ENCODE measurements at places on chromosomes 2 and 18. TPM values are rescaled to one million over a fixed set of nuclear protein-coding genes. Genes with fewer than 3 reads are reported as not detected.

DNA sequence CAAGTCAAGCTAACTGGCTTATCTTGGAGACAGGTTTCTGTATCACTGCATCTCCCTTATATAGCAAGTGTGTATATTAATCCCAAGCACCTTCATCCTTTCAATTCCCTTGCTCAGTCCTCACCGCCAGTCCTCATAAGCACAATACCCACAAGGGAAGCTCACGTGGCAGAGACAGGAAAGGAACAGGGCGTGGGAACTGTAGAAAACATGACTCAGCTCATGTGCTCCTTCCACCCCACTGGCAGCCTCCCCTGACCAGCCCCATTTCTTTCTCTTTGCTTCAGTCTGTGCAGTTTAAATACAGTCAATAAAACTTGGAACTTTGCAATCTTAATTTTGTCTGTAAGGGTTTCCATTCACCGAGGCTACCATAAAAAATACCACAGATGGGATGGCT, 36.5 kb upstream of the CDH19 start:
- no peak for DNase-seq

DNA sequence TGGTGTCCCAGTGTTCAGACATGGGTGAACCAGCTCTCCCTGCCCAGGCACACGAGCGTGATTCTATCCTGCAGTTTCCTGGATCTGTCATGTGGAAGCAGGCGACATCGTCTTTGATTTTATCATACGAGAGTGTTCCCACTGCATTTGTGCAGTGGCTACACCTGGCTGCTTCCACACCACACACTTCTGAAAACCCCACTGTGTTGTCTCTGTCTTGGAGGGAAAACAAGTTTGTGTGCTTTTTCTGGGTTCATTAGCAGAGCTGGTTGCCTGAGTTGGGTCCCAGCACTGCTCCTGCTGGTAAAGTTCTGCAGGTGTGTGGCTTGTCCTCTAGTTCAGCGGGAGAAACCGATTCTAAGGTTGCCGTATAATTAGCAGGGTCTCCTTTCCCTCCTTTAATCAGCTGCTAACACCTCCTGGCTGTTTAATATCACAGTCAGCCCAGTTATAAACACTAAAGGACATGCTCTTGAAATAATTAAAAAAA, 58.5 kb upstream of the TWIST2 start:
- DNase-seq, result no peak

DNA sequence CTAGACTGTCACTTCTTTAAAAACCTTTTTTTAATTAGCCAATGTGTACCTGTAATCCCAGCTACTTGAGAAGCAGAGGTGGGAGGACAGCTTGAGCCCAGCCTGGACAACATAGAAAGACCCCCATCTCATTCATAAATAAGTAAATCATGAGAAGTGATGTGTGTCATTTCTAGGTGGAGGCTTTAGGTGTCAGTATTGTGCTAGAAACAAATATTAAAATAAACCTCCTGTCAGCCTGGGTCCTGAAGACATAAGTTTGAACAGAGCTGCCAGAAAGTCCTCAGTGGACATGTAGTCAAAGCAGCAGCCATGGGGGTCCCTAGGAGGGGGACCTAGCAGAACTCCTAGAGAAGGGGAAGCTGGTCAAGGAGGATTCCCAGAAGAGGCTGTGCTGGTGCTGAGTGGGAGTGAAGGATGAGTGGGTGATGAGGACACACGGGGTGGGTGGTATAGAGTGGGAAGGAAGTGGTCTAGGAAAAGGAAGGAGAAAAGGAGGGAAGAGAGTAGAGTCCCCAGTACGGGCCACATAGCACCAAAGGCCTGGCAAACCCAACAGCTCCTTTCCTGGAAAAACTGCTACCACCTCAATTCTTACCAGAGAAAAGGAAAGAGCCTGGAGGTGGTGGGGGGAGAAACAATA, 316.6 kb upstream of the NCKAP5 start:
- DNase-seq, result no peak

DNA sequence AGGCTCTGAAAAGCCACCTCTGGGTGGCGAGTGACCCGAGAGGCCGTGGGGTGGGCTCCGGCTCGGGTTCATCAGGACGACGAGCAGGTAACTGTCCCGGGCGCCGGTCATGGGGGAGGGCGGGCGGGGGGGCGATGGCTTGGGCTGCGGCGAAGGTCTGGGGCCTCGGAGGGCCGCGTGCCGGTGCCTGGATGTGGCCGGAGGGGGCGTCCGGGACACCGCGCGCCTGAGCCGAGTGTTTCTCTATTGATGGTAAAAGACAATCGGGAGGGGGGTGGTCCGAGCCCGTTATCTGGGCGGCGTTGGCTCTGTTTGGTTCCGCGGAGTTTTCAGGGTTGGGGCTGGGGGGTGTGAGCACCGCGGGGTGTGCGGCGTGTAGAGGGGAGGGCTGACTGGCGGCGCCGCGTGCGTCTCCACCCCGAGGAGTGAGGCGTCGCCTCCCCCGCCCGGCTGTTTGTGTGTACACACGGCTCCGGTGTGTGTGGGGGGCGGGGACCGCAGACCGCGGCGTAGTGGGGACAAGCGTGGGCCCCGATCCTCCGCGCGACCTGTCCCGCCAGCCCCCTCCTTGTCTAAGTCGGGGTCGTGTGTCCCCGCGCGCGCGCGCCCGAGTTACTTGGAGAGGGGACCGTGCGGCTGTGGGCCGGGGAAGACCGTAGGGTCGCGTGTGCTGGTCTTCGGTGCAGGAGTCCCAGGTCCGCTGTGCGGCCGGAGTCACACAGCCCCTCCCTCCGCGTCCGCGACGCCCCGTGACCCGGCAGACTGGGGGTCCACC, 1.6 kb downstream of the CTIF start:
- peak; percentile 66 for DNase-seq

DNA sequence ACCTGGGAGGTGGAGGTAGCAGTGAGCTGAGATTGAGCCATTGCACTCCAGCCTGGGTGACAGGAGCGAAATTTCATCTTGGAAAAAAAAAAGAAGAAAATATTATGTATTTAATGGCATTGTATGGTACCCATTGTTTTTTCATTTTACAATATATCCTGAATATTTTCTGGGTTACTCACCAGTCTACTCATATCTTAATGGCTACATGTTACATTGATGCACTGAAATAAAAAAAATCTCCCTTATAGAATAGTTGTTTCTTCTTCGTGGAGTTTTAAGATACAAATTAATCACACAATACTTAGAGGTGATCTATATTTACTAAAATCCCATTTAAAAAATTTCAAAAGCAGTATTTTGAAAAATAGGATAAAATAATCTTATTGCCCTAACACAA, 66.3 kb upstream of the XPO1 start:
- DNase-seq, result no peak

- no peak for DNase-seq
These were observed 362.3 kb downstream of the FBXO15 start for GRCh38 chr18:73785300-73785699.

DNA sequence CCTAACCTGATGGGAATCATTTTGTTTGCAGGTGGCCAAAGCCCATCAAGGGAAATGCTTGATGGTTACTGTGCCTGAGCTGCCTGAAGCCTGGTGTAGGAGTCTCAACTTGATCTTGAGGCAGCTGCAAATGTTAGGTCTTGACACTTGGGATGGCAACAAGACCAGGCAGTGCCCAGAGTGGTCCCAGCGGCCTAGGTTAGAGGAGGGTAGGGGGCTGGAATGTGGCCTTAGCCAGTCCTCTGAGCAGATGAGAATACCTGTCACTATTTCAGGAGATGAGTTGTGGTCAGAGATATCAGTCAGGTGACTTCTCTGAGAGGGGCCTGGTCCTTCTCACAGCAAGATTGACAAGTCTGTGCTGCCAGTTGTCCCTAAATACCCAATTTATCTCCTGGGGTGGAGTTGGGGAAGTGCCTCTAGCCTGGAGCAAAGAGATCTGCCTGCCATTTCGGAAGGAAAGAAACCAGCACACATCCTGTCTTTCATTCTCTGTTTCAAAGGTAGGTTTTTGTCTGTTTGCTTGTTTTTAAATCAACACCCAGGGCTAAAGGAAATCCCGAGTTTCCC, 13.4 kb downstream of the SPTBN1 start:
- no peak for DNase-seq

DNA sequence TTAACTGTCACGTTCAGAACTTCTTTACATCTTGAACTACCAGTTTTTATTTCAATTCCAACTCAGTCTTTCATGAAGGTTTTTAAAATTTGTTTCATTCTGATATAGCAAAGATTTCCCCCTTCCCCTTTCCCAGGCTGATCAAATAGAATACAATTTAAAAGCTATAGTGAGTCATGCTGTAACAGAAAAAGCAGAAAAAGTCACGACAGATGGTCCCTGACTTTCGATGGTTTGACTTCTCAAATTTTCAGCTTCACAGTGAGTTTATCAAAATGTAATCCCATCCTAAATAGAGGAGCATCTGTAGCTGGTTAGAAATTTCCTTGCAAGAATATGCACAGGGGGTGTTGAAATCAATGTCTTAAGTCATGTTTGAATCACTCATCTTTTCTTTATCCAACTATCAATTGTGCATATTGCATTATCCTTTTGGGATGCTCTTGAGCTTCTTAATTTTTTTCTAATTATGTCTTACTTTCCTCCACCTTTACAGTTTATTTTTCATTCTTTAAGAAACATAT, 500.3 kb downstream of the LRP1B start:
- no peak for DNase-seq

Gene CDH7
- polyA plus RNA-seq, result not detected

Gene TCF7L1
- polyA plus RNA-seq, result 6.0 TPM

DNA sequence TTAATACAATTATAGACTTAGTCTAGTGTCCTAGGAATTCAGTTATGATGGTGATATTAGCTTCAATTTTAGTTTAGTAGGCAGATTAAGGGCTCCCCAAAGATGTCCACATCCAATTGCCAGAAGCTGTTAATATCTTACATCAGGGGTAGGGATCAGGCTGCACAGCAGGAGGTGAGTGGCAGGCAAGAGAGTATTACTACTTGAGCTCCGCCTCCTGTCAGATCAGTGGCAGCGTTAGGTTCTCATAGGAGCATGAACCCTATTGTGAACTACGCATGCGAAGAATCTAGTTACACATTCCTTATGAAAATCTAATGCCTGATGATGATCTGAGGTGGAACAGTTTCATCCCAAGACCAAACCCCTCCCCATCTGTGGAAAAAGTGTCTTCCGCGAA, 54.9 kb downstream of the NYAP2 start:
- no peak for DNase-seq

Gene PELI1
- polyA plus RNA-seq, result 5.7 TPM

GRCh38 chr2:86143307-86143706, 37.3 kb downstream of the PTCD3 start:
- no peak for DNase-seq

DNA sequence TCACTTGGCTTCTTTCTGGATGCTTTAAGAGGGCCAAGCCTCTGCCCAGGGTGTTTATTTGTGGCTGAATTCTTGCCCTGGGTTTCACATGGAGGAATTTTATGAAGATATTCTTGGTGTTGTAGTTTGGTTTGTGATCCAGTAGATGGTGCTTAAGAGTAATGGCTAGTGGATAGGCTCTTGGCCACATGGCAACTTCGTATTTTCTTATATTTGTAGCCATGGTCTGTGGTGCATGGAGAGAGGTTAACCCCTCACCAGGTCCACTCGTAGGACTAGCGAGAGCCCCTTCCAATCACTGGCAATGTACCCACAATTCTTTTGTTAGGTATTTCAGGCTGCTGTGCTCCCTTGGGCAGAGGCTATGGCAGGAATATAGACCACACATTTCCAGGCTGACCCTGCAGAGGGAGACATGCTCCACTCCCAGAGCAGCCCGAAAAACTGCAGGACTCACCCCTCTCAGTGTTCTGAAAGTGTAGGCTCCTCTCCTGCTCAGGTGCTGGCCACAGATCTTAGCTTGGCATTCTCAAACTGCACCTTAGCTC, 582.1 kb upstream of the SETBP1 start:
- no peak for DNase-seq

- no peak for DNase-seq
These were observed 274.2 kb downstream of the CDH19 start for GRCh38 chr18:66329716-66330115.

DNA sequence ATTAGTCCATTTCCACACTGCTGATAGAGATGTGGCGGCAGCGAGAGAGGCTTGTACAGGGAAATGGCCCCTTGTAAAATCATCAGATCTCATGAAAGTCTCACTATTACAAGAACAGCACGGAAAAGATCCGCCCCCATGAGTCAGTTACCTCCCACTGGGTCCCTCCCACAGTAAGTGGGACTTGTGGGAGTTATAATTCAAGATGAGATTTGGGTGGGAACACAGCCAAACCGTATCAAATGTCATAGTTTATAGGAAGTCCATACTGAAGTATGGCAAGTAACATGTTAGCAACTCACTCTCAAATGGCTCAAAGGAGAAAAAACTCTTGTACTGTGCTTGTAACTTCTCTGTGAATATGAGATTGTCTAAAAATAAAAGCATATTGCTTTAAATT, 56.1 kb downstream of the FARP2 start:
- DNase-seq, result no peak

DNA sequence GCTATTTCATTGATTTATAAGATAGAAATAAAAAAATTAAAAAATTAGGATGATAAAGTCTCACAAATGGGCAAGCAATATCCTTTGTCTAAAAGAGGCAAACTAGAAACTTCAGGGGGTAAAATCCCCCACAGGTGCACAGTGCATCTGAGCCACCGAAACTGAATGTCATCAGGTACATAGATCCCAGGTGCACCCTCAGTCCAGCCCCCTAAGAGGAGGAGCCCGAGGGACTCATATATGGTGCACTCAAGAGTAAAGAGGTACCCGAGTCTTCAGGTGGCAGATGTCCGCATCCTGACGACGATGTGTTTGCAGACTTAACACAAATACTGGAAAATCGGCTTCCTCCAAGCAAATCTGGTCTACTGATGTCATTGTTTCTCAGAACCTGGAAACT, 11.3 kb downstream of the QPCT start:
- no peak for DNase-seq

Gene GNLY
- 1.3 TPM for polyA plus RNA-seq

DNA sequence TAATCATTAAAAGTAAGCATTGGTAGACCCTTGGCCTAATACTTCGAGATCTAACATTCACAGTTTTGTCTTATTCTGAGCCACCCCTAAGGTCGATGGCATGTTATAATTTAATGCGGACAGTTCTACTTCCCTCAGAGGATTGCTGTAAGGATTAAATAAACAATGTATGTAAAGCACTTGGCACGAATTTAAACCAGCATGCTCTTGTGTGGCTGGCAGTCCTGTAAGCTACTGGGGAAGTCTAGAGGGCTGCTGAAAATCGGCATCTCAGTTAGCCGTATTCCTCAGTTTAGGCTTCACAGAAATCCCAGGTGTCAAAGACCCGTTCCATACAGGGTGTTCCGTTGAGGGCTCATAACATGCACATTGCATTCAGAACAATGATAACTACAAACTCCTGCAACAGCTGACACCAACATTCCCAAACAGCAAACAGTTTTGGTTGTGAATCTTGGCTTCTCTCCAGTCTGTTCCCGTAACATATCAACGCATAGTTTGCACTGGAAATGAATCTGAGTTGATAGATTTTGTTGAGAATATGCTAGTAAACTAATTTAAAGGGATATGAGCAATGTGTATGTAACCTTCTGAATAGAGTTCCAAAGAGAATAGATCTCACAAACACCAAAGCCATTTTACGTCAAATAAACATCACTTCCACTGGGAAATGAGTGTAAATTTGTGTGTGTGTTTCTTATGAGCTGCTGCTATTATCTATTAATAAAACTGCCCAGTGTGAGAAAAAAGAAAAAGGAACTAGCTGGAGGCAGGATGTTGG, 52.2 kb upstream of the ACKR3 start:
- DNase-seq, result no peak

Data from liver (tissue), 10 donors.